ENCODE measurements at places on chromosomes 11 and 22. TPM values are rescaled to one million over a fixed set of nuclear protein-coding genes. Genes with fewer than 3 reads are reported as not detected.

GRCh38 chr11:13487661-13488030 lies 8.2 kb downstream of the PTH start:
- no peaks in the 10 kb centered on the region for H3K36me3 ChIP-seq
- no peaks in the 10 kb centered on the region for H3K4me1 ChIP-seq
- DNase-seq: peak; percentile 18
- H3K27ac ChIP-seq: no peak overlapping the region
- H3K27me3 ChIP-seq: peaks cover 3% of the 10 kb centered on the region
- no peak overlapping the region for H3K4me3 ChIP-seq

GRCh38 chr11:14345668-14346067 lies 13.3 kb downstream of the RRAS2 start:
- no peaks in the 10 kb centered on the region for H3K27me3 ChIP-seq
- no peak for DNase-seq

Gene GAB4
- not detected for total RNA-seq

DNA sequence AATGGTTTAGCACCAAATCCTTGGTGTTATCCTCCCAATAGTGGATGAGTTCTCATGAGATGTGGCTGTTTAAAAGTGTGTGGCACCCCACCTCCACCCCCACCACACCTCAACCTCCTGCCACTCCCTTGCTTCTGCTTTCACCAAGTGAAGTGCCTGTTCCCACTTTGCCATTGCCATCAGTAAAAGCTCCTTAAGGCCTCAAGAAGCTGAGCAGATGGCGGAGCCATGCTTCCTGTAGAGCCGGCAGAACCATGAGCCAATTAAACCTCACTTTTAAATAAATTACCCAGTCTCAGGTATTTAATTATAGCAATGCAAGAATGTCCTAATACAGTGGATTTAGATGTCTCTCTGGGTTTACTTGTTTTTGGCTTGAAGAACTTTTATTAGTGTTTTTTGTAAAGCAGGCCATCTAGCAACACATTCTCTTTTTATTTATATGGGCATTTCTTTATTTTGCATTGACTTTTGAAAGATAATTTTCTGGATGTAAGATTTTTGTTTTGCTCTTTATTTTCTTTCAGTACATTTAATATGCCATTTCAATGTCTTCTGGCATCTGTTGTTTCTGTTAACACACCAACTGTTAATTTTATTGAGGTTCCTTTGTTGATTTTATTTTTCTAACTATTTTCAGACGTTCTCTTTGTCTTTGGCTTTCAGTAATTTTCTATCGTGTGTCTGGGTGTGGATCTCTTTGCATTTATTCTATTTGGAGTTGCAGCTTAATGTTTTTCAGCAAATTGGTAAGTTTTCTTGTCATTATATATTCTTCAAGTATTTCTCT lies 724.5 kb upstream of the CNTN5 start:
- no peak for DNase-seq
- H3K4me3 ChIP-seq: no peak overlapping the region
- H3K36me3 ChIP-seq: no peaks in the 10 kb centered on the region
- H3K4me1 ChIP-seq: no peaks in the 10 kb centered on the region
- no peaks in the 10 kb centered on the region for H3K27me3 ChIP-seq

DNA sequence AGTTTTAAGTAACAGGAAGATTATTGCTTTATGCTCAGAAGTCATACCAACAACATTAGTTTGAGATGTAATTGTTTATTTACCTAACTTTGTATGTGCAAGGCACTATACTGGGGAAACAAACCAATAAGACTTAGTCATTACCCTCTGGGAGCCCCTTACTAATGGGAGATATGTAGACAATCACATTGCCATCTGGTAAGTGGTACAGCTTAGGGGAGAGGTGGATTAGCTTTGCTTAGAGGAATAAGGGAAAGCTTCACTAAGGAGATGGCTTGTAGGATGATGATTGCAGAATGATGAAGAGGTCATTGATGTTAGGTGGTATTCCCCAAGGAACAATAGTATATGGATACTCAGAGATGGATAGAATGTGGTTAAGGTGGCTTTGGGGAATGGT lies 17.5 kb downstream of the EMSY start:
- no peaks in the 10 kb centered on the region for H3K4me1 ChIP-seq
- H3K27me3 ChIP-seq: no peaks in the 10 kb centered on the region
- no peak for DNase-seq
- no peak overlapping the region for H3K27ac ChIP-seq
